ENCODE measurements at places on chromosomes 13 and 19.

DNA sequence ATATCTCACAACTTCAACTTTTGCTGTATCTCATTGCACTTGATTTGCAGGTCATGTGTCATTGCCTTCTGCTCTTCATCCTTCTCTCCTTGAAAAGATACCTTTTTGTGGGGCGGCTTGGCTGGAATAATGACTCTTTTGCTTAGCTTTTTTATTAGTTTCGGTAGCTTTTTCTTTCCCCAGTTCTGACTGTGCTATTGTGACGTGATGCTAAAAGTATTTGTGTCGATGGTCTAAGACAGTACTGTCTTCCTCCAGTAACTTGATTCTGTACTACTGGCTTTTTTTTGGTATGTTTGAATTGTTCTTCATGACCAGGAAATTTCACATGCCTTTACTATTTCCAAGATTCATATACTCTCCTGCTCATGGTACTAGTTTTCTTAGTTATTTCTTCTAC lies 63.1 kb downstream of the SLITRK1 start:
- DNase-seq, result no peak

GRCh38 chr13:111862836-111863815 lies 203.8 kb upstream of the SOX1 start:
- DNase-seq, result no peak

DNA sequence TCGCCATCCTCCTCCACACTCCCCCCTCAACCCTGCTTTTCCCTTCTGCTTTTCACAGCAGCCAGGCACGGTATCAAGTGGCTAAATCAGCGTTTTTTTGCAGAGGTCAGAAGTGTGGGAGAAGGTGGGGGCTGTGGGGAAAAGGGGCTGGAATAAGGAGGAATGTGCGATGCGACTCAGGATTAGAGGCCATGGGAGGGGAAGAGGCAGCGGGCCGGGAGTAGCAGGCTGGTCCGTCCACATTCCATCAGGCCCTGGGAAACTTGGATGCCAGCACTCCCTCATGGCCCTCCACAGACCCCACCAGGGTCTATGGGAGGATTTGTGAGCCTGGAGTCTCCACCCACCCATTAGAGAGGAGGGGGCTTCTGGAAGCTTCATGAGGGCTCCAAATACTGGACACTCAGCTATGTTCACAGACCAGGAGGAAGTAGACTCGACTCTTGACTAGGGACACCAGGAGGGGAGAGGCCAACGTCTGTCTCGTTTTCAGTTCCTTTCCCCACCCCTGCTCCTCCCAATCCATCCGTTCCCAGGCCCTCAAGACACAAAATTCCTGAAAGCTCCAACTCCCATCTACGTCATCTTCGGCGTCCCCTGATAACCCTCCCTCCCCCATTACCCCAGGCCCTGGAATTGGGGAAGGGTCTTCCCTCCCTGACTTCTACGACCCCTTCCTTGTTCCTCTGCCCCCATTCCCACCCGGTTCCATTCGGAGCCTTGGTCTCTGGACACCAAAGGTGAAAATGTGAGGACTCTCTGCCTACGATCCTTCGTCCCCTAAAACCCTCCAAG lies 3.3 kb upstream of the KCNC3 start:
- peak; percentile 91 for DNase-seq

DNA sequence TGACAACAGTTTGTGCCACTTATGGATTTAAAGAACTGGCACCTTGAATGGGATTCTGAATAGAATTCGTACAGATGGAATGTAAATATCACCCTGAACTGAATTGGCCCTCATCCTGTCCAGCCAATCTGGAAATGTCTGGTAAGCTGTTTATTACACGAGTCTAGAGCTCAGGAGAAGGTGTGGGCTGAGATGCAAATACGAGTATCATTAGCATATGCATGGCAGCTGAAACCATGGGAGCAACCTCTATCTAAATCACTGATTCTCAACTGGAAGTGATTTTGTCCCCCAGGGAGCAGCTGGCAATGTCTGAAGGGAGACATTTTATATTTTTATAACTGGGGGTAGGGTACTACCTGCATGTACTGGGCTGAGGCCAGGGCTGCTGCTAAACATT lies 15.6 kb upstream of the VWA8 start:
- no peak for DNase-seq

DNA sequence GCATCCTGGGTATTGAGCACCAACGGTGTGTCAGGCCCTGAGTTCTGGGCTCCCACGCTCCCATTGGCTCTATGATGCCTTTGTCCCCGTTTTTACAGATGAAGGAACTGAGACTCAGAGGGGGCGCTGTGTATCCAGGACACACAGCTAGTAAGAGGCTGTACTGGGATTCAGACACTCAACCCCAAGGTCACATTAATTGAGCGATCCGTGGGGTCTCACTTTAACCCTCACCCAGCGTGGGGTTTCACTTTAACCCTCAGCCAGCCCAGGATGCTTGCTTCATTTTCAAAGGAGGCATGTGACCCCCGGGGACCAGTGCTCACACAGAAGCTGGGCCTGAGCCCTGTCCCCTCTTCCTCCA lies 42.6 kb downstream of the CYP4F22 start:
- DNase-seq, result no peak

DNA sequence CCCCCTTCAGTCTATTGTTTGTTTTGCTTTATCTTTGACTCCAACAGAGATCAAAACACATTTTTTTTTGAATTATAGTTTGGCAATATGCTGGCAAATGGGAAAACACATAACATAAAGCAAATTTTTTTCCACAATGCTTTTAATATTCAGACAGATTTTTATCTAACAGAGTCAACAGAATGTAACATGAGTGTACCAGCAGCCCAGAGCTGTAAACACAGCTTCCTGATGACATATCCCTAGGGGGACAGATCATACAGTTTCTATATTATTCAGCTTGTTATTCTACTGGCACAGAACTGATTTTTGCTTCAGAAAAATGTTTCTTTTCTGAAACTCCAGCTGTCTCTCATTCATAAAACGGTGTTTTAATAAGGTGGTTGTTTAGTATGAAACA lies 168.8 kb downstream of the OLFM4 start:
- peak; percentile 24 for DNase-seq

Data from trophoblast cell (in vitro differentiated cells and primary cell).